ENCODE measurements at places on chromosomes 2 and 18.

- no peak for DNase-seq
Measured at GRCh38 chr2:221166292-221166691, 405.8 kb downstream of the EPHA4 start.

DNA sequence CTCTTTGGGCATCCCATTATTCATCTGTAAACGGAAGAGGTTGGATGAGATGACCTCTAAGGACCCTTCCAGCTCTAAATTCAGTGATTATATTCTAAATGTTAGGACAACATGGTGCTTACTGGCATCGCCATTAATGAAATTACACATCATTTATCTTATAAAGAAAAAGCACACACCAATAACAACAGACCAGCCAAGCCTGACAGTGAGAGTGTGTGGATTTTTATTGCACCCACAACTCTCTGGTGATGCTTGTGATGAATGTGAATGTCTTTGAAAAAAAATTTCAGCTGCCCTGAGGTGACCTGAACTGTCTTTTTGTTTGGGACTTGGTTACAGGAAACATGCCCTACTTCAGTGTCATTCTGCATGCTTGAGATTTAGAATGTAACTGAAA is 513.3 kb upstream of the NRP2 start:
- no peak for DNase-seq

- DNase-seq: no peak
Measured at GRCh38 chr18:78891185-78891762, 88.3 kb upstream of the SALL3 start.

- DNase-seq: no peak
Measured at GRCh38 chr2:46544581-46544980, 65.2 kb downstream of the TMEM247 start.

GRCh38 chr2:160268151-160268781 is 68.2 kb upstream of the ITGB6 start:
- no peak for DNase-seq

- DNase-seq: no peak
Measured at GRCh38 chr2:118718921-118719320, 128.5 kb downstream of the EN1 start.

DNA sequence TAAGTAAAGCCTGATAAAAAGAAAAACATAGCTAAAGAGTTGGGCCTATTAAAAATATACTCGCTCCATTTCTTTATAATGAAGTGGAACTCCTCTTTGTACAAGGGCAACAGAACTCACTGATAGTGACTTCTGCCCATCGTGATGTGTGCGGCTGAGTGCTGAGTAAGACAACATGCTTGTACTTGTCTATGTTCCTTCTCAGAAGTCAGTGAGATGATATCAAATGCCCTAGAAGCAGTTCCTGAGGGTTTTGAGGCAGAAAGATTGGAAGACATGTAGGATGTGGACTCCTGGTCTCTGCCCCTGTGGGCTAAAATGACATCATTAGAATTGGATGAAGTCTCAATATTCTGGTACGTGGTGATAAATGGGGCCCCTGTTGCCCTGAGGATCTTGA is 73.8 kb downstream of the USP40 start:
- no peak for DNase-seq

DNA sequence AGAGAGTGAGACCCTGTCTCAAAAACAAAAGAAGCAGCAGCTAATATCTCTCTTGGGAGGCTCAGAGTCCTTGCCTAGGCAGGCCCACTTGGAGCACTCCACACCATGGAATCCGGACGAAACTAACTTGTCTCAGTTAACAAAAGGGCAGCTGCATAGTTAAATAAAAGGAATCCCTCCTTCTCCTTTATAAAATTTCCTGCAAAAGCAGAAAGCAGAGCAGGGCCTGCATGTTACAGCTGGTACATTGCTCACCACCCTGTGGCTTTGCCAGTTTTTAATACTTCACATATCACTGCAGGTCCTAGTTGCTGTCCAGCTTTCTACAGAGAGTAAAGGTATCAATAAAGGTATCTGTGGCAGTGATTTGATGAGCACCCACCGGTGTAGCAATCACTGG is 93.6 kb downstream of the ASAP2 start:
- DNase-seq: no peak

DNA sequence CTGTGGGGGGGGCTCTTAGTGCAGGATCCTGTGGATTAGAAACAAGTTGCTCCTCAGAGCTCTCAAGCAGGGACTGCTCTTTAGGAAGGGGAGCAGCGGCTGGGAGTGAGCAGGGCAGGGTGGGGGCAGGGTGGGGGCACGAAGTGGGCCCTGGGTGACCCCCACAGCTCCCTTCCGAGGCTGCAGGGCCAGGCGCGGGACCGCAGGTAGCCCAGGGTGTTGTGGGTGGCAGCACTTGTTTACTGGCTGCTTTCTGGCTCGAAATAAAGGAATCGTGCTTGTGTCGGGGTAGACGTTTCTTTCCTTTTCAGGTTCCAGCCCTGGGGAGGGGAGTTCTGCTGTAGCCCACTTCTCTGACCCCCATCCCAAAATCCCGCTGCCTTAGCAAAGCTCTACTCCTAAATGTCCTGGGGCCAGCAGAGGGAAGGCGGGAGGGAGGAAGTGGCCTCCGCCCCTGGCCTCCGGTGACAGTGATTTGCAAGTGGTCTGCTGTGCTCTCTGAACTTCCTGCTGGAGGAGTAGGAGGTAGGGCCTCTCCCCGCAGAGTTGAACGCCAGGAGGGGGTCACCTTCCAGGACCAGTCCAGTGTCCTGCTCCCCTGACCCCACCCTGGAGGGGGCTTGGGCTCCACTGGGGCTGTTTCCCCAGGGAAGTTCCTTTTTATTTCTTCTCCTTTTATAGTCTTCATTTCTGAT is 8.3 kb downstream of the NEU4 start:
- no peak for DNase-seq

DNA sequence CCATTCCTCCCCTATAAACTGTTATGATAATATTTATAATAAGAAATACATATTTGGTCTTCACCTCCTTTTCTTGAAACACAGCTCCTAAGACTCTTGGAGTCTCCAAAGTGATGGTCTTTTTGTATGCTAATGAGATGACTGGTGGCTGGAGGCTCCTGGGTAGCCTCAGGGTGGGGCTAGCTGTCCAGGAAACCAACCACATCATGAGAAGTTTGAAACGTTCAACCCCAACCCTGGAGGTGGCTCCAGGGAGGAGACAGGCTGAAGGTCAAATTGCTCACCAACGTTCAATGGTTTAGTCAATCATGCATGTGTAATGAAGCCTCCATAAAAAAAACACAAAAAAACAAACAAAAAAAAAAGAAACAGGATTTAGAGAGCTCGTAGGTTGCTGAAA is 298.7 kb upstream of the MGAT5 start:
- DNase-seq: no peak

DNA sequence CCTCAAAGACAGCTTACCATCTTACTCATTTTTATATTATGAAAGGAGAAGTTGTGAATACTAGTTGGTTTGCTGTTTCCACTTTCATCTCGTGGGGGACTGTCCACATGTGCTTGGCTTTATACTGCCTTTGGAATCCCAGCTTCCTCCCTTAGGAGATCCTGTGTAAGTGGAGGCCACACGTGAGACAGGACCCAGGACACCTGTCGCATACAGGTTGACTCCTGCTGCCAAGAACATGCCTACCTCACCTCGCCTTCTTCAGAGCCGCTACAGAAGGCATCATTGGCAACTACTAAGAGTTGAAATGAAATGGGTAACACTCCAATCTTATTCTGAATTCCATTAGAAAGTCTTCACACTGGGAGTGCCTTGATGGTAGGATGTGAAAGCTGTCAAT is 69.3 kb downstream of the PPP4R1 start:
- no peak for DNase-seq

DNA sequence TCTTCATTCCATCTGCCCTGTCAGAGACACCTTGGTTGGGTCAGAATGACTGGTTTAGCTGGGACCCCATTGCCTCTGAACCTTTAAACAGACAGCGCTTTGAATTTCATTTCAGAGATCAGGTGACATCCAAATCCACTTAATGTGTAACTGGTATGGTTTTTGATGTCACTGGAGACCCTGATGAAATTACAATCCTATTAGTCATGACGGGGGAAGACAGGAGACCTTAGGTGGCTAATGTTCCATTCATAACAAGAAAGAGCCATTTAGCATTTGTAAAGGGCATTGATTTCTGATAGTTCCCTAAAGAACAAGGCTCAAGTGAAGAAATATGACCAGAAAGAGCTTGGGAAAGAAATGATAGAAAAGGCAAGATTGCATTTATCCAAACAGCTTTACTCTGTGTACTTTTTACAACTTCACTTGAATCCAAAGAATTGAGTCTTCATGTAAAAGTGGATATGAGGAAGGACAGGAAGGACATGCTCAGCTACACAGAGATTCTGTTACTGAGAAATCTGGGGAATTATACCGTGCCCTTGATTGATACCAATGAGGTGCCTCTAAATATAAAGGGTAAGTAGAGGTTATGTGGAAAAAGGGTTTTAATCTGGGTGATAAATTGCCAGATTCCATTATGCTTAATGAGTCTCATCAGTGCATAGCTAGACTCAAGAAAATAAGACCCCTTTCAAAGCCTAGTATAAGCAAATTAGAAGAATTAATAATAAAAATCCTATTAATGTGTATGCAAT is 198.2 kb downstream of the NCKAP5 start:
- no peak for DNase-seq

DNA sequence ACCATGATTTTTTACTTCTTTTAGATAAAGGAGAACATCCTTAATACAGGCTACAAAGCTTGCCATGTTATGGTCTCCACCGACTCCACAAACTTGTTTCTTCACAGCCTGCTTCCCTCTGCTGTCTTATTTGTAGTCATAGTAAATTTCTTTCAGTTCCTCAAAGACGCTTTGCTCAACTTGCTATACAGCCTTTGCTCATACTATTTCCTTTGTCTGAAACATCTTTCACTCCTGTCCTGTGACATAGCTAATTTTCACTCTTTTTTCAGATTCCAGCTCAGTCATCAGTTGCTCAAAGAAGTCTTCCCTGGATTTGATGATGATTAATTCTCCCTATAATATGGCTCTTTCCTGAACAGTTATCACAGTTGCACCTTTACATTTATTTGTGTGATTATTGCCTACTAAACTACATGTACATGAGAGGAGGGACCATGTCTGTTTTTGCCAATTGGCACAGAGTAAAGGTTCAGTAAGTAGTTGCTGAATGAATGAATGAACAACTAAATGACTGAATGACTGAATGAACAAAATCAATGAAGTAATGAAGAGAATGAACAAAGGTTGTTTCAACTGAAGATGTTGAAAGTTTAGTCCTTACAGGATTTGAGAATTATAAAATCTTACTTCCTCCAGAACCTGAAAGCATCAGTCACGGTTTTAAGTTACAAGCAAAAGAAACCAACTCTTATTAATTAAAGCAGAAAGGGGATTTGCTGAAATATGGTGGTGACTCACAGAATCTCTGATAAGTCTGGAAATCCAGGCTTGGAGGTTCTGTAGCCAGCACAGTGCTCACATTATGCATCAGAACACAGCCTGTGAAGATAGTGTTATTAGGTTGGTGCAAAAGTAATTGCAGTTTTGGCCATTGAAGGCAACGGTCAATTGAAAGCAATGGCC is 186.4 kb upstream of the FAM98A start:
- DNase-seq: no peak

GRCh38 chr2:199861132-199861774 is 10.3 kb upstream of the FTCDNL1 start:
- DNase-seq: no peak

- DNase-seq: no peak
Measured at GRCh38 chr2:72145658-72146329, 1.9 kb downstream of the CYP26B1 start.

GRCh38 chr18:36348971-36349417 is 51.5 kb downstream of the FHOD3 start:
- DNase-seq: no peak

DNA sequence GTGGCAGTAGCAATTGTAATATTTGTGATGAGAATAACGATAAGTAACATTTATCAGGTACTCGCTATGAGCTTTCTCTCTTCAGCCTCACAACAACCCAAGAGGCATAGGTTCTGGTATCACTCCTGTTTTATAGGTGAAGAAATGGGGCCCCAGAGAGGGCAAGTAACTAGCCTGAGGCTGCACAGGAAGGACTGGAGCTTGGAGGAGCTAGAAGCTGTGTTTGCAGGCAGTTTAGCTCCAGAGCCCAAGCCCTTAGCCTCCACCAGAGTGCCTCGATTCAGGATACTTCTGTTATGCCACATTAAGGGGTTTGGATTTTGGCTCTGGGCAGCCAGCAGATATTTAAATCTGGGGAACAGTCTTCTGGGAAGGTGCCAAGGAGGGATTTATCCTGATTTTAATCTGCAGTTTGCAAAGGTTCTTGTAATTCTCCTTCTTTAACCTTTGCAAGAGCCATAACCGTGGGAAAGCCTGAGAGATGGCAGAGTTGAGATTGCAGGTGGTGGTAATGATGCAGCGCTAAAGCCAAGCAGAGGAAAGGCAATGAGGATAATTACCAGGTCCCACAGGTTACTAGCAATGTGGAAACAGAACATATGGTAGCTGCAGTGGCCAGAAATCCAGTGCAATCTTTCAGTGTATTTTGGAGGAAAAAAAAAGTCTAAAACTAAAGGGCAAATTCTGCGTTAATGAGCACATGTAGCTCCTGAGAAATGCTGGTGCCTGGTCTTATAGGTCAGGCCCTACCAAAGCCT is 9.1 kb downstream of the MOCOS start:
- no peak for DNase-seq

DNA sequence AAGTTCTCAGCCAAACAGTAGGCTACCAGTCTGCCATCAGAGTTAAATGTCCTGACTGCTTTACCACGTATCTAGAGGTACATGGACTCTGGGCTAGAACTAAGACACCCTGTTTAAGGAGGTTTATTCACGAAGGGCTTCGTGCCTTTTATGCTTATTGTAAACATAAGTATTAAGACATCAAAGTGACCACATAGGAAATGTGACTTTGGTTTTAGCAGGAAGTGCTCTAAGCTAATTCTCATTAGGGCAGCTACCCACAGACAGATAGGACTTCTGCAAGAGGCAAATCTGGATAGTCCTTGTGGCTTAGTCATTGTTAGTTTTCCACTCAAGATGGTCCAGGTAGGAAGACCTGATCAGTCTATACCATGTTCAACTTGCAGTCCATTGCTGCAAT is 233.3 kb upstream of the MGAT5 start:
- DNase-seq: no peak

DNA sequence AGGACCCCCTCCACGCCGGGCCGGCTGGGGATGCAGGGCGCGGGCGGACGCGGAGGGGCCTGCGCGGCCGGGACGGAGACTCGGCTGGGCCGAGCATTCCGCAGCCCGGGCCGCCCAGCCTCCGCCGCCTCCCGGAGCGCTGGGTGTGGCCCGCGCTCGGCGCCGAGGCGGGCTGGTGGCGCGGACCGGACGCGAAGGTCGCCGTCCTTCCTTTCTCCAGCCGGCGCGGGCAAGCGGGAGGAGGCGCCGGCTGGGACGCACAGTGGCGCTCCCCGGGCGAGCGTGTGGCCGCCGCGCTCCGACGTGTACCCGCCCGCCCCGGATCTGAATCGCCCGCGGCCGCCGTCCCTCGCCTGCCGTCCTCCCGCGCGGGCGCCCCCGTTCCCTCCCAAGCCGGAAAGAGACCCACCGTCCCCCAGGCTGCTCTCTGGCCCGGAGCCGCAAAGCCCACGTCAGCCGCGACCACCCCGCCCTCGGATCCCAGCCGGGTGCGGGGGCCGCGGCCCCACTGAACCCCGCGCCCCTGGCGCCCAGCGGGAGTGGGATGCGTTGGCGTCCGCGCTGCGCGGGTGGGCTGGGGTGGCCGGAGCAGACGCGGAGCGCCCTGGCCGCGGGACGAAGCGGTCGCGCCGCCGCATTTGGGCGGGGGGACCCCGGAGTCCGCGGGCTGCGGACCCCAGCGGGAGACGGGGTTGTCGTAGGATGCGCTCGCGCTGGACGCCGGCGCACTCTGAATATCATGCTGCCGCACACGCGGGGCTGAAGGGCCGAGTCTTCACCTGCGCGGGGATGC is 634 bp downstream of the SPATS2L start:
- peak; percentile 8 for DNase-seq

GRCh38 chr18:56825321-56825720 is 174.2 kb downstream of the WDR7 start:
- DNase-seq: no peak
